Activated CD8-positive, alpha-beta memory T cell treated with anti-CD3 and anti-CD28 coated beads for 36 hours (primary cell): ENCODE measurements at places on chromosomes 16 and 17. TPM values are rescaled to one million over a fixed set of nuclear protein-coding genes. Genes with fewer than 3 reads are reported as not detected.

The CLEC18A gene
- total RNA-seq, result not detected

The DNAH9 gene
- not detected for total RNA-seq

The HYDIN gene
- total RNA-seq, result not detected

The FASN gene
- 302 TPM for total RNA-seq

The NUP93 gene
- 160 TPM for total RNA-seq

The NPIPB13 gene
- total RNA-seq, result 7.7 TPM
